Activated naive CD8-positive, alpha-beta T cell treated with anti-CD3 and anti-CD28 coated beads, Interleukin-2, amount 50 U/mL, for 24 hours (primary cell): ENCODE measurements at places on chromosomes 13 and 19.

DNA sequence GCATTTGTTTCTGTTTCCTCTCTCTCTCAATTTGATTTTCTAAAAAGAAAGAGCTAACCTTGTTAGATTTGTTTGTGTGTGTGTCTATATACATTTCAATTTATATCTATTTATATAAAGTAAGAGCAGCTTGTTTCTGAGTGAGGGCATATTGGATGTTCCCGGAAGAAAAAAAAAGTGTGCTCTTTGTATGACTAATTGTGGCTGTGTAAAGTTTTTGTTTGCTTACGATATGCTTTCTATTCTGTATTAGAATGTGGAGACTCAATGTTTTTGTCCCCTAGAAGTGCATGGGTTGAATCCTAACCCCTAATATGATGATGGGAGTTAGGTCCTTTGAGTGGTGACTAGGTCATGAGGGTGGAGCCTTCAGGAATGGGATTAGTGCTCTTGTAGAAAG lies 66.6 kb upstream of the C1QTNF9B start:
- DNase-seq: no peak

GRCh38 chr13:35768073-35768472 lies 291.6 kb upstream of the MAB21L1 start:
- DNase-seq: no peak

GRCh38 chr13:46866150-46866549 lies 30.7 kb downstream of the HTR2A start:
- no peak for DNase-seq

DNA sequence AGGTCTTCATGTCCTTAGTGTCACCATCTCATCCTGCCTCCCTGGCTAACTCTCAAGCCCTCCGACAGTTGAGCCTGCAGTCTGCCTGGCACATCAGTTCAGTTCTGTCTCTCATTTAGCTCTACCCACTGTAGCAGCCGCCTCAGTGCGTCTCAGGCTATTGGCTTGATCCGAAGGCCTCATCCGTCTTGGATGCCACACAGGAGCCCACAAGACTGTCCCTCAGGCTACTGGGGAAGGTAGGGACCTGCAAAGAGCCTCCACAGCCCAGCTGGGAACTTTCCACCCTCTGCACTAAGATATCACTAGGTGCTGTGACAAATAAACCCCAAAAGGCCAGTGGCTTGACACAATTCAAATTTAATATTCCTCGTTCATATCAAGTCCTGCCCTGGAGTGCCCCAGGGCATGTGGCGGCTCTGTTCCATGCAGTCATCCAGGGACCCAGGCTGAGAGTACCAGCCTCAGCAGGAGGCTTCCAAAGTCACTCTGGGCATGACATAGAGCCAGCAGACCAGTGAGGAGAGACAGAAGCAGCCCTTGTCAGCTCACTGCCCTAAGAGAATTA lies 5.7 kb downstream of the VSTM2B start:
- no peak for DNase-seq

DNA sequence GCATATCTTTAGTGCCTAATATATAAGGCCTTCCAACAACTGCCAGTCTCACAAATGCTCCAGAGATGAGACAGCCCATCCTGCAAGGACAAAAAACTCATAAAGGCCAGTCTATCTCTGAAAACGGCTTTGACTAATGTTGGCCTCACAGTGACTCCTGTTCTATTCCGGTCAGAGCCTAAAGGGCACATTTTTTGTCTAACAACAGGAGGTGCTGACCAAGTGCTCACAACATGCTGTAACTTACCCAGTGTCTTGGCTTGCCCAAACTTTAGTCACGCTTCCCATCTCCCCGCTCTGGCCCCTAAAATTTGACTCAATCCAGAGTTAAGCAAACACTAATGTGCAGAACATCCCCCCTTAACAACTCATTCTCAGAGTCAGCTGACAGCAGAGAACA lies 1411.2 kb upstream of the MIR17HG start:
- DNase-seq: no peak

DNA sequence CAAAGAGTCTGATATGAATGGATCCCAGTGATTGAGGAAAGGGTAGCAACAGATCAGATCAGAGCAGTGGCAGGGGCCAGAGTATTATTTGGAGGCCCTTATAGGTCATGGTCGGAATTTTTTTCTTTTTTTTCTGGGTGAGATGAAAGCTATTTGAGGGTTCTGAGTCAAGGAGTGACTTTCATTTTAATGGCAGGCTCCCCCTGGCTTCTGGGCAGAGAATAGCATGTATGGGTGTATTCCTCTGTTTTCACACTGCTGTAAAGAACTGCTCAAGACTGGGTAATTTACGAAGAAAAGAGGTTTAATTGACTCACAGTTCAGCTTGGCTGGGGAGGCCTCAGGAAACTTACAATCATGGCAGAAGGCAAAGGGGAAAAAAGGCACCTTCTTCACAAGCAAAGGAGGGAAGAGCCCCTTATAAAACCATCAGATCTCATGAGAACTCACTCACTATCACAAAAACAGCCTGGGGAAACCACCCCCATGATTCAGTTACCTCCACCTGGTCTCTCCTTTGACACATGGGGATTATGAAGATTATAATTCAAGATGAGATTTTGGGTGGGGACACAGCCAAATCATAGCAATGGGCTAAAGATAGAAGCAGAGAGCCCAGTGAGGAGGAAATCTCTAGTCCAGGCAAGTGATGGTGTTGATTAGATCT lies 3.0 kb upstream of the SLC6A16 start:
- DNase-seq: peak; percentile 56

- no peak for DNase-seq
Observed at GRCh38 chr13:96999091-96999490, 4.8 kb upstream of the OXGR1 start.

DNA sequence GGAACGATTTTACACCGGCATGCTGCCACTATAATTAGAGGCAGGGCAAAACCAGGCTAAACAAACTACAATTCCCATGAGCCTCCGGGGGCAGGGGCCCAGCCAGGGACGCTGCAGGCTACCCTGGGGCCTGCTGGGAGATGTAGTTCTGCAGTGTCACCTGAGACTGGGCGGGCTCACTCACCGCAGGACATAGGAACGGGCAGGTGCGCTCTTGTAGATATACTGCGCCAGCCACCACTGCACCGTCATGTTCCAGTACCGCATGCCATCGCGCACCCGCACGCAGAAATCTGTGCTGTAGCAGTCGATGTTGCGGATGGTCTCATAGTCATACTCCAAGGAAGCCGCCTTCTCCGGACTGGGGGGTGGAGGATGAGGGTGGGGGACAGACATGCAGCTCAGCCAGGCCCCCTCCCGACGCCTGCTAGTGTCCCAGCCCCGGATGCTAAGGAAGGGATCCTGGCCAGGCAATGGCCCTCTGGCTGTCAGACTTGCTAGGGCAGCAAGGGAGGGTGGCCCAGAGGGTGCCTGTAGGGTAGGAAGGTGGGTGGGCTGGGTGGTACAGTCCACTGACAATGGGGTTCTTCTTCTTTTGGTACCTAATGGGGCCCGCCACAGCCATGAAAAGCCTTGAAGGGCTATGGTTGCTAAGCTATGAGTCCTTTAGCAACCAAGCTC lies 5.8 kb upstream of the TMC4 start:
- DNase-seq: no peak

GRCh38 chr19:11338569-11339253 lies 746 bp downstream of the RAB3D start:
- DNase-seq: no peak

- DNase-seq: no peak
Observed at GRCh38 chr13:99866781-99867180, 104.8 kb downstream of the ZIC5 start.

GRCh38 chr13:59413126-59413525 lies 750.6 kb downstream of the DIAPH3 start:
- DNase-seq: no peak

GRCh38 chr13:24176351-24177101 lies 16.0 kb downstream of the SPATA13 start:
- DNase-seq: no peak

DNA sequence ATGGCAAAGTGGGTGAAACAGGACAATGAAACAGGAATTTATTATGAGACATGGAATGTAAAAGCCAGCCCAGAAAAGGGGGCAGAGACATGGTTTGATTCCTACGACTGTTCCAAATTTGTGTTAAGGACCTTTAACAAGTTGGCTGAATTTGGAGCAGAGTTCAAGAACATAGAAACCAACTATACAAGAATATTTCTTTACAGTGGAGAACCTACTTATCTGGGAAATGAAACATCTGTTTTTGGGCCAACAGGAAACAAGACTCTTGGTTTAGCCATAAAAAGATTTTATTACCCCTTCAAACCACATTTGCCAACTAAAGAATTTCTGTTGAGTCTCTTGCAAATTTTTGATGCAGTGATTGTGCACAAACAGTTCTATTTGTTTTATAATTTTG lies 8.6 kb downstream of the CLN5 start:
- no peak for DNase-seq

DNA sequence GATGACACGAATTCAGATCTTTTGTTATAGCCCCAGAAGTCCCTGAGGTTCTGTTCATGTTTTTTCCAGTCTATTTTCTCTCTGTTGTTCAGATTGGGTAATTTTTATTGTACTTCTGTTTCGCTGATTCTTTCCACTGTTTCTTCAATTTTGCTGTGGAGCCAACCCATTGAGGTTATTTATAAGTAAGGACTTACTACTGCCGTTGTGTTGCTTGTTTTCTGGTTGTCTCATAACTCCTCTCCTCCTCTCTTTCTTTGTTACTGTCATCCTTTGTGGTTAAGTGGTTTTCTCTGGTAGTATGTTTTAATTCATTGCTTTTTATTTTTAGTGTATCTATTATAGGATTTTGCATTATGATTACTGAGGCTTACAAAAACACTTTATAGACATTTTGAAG lies 48.7 kb upstream of the GAS6 start:
- DNase-seq: no peak

DNA sequence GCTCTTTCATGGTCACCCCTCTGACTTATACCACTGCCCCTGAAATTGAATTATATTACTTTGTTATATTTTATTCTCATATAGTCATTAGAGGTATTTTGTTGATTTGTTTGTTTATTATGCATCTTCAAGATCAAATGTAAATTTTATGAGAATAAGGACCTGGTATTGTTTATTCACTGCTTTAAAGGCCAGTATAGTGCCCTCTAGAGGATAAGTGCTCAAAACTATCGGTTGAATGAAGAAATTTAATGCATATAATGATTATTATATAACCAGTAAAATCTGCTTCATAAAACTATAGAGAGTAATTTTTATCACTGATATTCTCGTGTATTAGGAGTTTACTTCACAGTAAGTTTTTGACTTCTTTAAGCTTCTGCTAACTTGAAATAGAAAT lies 1401.9 kb downstream of the SLITRK1 start:
- DNase-seq: no peak

GRCh38 chr13:50668691-50669271 lies 174.7 kb downstream of the DLEU7 start:
- DNase-seq: no peak

GRCh38 chr19:55447421-55448174 lies 4.5 kb upstream of the SHISA7 start:
- DNase-seq: no peak

DNA sequence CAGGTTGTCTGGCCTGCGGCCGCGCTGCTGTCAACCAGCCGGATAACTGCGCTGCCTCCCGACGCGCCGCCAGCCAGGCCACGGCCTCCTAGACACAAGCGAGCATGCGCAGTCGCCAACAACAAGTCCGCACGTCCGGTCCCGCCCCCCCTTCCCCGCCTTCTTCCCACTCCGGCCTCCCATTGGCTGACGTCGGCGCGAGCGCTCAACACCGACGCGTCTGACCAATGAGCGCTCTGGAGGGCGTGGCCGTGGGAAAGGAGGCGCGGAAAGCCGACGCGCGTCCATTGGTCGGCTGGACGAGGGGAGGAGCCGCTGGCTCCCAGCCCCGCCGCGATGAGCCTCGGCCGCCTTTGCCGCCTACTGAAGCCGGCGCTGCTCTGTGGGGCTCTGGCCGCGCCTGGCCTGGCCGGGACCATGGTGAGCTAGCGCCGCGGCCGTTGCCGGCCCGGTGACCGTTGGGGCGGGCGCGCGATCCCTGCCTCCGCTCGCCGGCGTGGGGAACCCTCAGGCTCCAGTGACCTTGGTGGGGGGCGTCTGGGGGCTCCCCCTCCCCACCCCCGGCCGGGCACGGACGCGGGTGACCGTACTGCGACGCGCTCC lies at the start of gene GPX4:
TSS of gene GPX4 (plus strand) at position 287 of the 603 bp plus-strand sequence. CDS start at position 337, 50 bp downstream.
- peak; percentile 99 for DNase-seq

- DNase-seq: no peak
Observed at GRCh38 chr13:50626101-50626547, 217.4 kb downstream of the DLEU7 start.

DNA sequence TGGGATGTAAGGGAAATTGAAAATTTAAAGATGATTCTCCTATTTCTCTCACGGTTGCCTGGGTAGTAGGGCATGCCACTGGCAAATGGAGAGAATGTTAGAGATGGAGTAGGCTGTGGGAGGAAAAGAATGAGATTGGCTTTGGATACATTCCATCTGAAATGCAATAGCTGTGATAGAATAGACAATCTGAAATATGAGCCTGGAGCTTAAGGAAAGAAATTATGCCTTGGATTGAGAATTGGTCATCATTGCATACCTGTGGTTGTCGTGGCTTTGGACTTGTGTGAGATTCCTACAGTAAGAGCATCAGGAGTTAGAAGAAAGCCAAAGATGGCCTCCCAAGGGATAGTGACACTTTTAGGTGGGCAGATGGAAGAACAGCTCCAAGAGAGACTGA lies 305.1 kb upstream of the SLC10A2 start:
- no peak for DNase-seq

DNA sequence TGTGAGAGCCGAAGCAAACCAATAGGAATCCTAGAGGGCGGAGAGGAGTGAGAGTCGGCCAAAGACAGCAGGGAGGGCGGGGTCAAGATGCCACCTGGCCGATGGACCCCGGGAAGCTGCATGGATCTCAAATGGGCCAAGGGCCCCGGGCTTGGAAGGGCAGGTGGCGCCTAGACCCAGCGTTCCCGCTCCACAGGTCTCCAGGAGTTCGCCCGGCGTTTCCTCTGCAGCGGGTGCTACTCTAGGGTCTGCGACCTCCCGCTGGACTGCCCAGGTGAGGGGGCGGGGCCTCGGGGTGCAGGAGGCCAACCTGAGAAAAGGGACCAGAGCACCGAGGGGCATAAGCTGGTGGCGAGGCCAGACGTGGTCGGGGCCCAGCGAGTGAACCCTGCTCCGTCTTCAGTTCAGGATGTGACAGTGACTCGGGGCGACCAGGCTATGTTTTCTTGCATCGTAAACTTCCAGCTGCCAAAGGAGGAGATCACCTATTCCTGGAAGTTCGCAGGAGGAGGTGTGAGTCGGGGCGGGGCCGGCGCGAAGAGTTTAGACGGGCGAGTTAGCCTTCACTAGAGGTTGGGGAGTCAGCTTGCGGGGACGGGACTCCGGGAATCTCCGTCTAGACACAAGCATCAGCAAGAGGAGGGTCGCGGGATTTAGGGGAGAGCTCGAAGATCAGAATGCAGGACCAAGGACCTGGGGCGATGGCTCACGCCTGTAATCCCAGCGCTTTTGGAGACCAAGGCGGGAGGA lies 9.9 kb downstream of the SPACA6 start:
- DNase-seq: no peak

DNA sequence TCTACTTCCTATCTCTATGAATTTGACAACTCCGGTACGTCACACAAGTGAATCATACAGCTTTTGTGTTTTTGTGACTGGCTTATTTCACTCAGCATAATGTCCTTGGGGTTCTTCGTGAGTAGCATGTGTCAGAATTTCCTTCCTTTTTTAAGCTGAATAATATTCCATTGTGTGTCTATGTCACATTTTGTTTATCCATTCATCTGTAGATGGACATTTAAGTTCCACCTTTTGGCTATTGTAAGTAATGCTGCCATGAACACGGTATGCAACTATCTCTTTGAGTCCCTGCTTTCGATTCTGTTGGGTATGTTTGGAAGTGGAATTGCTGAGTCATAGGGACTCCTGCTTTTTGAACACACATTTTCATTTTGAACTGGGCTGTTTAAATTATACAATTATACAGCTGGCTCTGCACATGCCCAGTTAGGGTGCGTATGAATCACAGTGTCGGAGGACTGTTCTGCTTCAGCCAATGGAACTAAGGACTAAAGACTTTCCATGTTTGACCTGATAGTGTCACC lies 43.0 kb upstream of the C13orf42 start:
- no peak for DNase-seq
